ENCODE measurements at places on chromosomes 2 and 18. TPM values are rescaled to one million over a fixed set of nuclear protein-coding genes. Genes with fewer than 3 reads are reported as not detected.

- DNase-seq = no peak
These were observed 382.2 kb upstream of the HNRNPA3 start for GRCh38 chr2:176830362-176830761.

GRCh38 chr2:38168710-38169480, 92.9 kb upstream of the CYP1B1 start:
- no peak for DNase-seq

The IMMT gene
- 50.5 TPM for total RNA-seq

DNA sequence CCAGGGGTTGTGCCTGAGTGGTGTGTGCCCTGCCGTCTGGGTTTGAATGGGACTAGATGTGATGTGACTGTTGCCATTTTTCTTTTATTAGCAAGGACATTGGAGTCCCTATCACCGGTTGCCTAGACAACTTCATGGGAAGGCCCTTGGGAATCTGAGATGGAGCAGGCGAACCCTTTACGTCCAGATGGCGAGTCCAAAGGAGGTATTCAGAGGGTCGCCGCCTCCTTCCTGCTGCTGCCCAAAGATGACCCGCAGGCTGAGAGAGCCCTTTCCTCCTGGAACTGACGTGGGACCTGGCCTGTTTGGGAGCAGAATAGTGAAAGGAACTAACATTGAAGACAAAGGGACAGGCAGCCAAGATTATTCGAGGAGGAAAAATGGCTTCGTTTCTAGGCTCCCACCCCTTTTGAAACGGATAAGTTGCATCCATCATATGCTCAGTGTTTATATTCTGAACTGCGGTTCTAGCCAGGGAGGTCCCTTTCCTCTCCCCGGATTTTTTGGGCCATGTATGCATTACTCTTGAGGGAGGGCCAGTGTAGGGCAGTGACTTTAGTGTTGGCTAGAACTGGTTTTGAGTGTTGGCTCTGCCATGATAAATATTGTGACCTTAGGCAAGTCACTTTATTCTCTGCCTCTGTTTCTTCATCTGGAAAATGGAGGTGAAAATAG, 673 bp downstream of the CENPO start:
- no peak for DNase-seq

The MTCL1 gene
- total RNA-seq = 24.2 TPM

GRCh38 chr2:170714381-170715061, 616 bp upstream of the SP5 start:
- no peak for DNase-seq

The CIB4 gene
- not detected for total RNA-seq

DNA sequence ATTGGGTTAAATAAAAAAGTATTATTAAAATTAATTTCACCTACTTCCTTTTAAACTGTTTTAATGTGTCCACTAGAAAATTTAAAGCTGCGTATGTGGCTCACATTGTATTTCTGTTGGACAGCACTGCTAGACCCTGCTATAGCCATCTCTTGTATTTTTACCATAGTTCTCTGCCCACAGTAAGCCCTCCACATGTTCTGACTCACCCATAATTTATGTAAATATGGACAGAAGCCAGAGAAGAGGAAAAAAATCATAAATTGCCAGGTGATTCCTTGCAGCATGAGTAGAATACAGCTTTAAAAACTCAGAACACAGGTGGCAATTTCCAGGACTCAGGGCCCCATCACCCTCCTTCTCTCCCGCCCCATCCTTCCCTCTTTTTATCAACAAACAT, 142.4 kb upstream of the MEX3C start:
- DNase-seq = no peak

Measured in urinary bladder (tissue), 4 donors.